Stimulated activated CD4-positive, alpha-beta T cell treated with anti-CD3 and anti-CD28 coated beads, Interleukin-1b, Interleukin-23, amount 100 ng/mL, for 48 hours (primary cell): ENCODE measurements at places on chromosomes 16 and 17.

GRCh38 chr17:80363120-80363515 is 51.8 kb upstream of the ENDOV start:
- no peak for DNase-seq

DNA sequence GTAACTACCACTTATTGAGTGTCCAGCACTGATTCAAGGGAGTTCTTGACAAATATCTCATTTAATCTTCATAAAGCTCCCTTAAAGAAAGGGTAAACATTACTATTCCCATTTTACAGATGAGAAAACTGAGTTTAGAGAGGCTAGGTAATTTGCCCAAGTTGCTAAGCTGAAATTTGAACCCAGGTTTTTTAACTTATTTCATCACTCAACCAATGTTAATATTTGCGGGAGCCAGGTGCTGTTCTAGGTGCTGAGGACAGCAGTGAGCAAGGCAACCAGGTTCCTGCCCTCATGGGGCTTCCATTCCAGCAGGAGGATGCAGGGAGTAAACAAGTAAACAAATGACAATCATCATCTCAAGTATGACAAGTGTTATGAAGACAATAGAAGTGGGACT is 104.0 kb upstream of the LHX1 start:
- DNase-seq: no peak

GRCh38 chr17:62627219-62627903 is at the start of gene MRC2:
MRC2 (plus strand) TSS chr17:62627670; CDS start chr17:62627803, 133 bp downstream.
- DNase-seq: peak; percentile 42

DNA sequence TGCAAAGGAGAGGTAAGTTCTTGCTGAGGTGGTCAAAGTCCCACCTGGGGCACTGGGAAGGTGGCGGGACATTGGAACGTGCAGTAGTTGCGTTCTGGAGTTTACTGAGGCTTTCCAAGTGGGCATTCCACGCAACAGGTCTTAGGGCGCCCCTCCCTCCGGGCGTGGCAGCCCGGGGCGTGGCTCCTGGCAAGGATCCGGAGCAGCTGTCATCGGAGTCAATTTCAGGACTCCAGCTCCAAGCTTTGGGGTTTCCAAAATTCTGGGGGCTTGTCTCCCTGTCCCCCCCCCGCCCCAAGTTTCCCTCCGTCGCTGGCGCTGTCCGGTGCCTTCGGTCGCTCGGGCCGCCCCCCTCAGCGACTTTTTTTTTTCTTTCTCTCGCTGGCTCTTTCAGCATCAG is 43.1 kb upstream of the AMZ2 start:
- no peak for DNase-seq

DNA sequence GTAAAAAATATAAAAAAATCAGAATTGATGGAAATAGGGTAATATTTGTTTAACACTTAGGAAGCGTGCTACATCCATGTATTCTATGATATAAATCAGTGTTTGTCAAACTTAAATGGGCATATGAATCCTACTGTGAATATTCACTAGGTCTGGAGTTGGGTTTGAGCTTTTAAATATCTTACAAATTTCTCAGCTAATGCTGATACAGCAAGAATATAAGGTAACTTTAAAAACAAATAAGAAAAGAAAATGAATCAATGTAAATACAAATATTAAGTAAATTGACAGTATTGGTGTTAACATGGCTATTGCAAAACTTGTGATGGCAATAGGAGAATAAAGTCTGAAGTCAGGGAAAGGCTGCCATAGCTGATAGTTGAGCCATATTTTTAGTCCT is 3.6 kb downstream of the MYH13 start:
- no peak for DNase-seq
